Spinal cord (tissue), 10 donors: ENCODE measurements at places on chromosomes 6 and 20. TPM values are rescaled to one million over a fixed set of nuclear protein-coding genes. Genes with fewer than 3 reads are reported as not detected.

The DSN1 gene
- 12.4 TPM for polyA plus RNA-seq

DNA sequence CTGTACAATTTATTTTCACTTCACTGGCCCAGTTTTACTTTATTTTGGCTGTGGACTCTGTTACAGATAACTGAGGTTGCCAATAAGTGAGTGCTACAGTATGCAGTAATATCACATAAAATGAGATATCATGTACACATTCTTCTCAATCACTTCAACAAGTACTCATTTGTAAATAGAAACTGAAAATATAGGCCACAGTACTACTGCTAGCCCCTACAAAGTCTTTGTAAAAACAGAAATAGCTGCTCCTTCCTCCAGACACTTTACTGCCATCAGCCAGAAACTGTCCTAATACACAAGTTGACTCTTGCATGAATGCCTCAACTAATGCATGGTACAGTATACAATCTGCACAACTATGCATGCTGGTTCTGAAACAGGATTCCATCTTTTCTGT, 9.2 kb downstream of the DTNBP1 start:
- no peak for DNase-seq

GRCh38 chr6:138157986-138158638, 3.6 kb upstream of the ARFGEF3 start:
- no peak for DNase-seq

DNA sequence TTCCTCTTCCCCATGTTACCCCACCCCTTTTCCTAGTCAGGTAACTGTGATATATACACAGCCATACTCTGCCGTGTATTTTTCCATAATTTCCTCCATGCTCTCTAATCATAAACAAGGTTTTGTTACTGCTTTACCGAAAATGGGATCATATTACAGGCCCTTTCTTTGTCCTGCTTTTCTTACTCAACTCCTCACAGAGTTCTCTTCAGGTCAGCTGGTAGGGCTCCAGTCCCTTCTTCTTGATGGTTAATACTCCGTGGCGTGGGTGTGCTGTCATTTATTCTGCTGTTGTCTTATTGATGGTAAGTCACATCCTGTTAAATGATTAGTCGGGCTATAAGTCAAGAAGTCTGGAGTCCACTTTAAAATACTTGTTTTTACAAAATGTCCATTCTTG, 24.9 kb upstream of the PI16 start:
- DNase-seq, result no peak
